ENCODE measurements at places on chromosomes 6 and 20.

DNA sequence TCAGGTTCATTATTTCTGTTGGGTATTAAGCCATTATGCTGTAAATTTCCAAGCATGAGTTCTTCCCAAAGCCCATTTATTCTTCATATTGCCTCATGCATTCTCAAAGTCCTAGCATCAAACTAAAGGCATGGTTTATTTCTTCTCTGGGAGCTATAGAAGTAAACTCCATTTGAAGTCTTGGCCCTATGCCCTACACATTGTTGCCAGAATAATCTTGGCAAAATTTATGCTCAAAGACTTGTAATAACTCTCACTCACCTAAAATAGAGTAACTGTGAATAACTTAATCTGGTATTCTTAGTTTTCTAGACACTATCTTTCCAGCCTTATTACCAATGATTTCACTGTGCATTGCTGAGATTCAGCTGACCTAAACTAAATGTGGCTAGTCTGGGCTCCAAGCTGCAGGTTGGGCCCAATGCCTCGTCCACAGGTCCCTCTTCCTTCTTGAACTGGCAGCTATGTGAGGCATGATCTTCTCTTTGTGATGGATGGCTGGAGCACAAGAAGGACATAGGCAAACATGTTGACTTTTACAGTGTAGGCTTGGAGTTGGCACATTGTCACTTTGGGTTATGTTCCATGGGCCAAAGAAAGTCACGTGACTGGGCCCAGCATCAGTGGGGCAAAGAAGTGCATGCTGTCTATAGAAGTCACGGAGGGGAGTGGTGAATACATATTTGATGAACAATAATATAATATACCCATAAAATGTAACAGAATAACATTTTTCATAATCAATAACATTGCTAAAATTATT is 39.1 kb upstream of the ANKEF1 start:
- DNase-seq = no peak

GRCh38 chr6:39926668-39927067 is 7.6 kb downstream of the MOCS1 start:
- peak; percentile 14 for DNase-seq

GRCh38 chr20:34437330-34437986 is 74.4 kb downstream of the ITCH start:
- DNase-seq = peak; percentile 75

DNA sequence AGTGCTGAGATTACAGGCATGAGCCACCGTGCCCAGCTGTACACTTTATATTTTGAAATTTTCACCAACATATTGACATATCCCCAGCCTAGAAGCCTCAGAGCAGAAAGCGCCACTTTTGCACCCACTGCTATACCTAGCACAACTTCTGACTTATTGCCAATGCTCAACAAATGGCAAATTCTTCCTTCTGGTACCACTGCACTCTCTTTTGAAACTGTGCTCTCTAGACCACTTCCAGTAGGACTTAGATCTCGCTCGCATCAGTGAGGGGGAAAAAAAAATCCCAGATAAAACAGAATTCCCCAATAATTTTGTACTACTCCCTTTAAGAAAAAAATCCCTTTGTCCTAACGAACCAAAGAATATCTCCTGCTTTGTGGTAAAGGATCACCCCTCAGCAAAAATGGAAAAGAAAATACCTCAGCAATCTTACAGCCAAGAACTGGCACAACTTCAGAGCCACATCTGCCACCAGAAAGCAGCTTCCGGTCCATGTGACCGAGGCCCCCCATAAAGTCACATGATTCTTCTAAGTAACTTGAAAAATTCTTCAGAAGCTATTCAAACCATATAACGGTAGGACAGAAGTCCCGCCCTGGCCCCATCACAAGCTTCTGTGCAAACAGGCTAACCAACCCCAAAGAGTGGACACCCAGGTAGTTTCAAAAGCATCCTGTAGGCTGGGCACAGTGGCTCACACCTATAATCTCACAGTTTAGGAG is 18.5 kb upstream of the IL17F start:
- no peak for DNase-seq

- no peak for DNase-seq
These were observed 15.8 kb downstream of the SNX9 start for GRCh38 chr6:157838718-157839430.

DNA sequence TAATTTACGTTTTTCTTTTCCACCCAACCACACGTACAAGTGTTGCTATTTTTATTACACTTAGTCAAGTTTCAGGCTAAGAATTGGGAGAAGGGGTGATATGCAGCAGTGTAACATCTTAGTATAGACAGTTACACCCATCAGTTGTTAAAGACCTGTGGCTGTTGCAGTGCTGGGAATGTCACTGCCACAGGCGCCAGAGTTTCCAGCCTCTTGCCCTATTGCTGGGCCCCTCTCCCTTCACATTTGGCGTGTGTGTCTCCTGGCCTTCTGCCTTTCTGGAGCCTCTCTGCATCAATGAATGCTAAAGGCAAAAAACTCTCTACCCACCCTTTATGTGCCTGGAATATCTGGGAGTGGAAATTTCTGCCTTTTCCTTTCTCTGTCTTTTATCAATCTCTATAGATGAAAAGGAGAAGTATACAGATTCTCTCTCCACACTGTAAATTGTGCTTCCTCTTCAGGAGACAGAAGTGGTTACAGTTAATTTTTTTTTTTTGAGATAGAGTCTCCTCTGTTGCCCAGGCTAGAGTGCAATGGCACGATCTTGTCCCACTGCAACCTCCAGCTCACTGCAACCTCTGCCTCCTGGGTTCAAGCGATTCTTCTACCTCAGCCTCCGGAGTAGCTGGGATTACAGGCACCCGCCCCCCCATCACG is 73.0 kb downstream of the TIAM2 start:
- DNase-seq = no peak

DNA sequence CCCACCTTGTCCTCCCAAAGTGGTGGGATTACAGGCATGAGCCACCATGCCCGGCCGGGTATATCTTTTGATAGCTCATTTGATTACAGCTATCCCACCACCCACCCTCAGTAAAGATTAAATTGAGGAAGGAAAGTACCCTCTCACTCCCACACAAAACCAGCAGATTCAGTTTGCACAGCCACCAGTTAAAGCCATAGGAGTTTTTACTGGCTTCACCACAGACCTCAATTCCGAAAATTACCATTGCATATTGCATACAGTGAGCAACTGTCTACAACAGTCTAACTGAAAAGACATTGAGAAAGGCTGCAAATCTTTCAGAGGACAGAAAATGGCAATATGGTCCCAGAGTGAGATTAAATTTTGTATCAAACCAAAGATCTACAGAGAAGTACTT is 34.9 kb downstream of the ESF1 start:
- no peak for DNase-seq

GRCh38 chr6:133157995-133158394 is 83.2 kb upstream of the EYA4 start:
- no peak for DNase-seq

DNA sequence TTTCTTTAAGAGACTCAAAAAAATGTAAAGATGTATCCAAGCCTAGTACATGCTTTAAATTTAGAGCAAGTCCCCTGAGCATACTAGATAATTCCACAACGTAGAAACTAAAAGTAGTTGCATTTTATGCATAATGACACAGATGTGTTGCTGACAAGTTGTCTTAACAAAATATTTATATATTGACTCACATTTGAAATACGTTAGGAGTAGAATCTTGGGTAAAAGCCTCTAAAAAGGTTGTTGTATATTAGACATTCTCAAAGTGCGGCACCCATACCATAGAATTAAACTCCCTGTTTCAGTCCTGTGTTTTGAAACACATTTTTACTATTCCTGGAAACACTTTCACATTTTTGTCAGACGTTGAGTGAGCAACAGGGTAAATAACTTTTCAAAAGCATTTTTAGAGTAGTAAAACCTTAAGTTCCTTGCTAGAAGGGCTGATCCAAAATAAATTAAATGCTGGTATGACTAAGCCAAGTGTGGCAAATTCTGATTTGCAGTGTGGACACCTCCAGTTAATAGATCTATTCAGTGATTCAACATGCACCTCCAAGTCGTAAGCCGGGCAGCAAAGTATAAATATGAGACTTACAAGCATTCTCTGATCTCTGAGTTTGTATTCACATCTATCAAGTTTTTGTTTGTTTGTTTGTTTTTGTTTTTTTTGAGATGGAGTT is 97.5 kb downstream of the GMDS start:
- no peak for DNase-seq

All from fibroblast of pulmonary artery (primary cell).